ENCODE measurements at places on chromosomes 1 and 21. TPM values are rescaled to one million over a fixed set of nuclear protein-coding genes. Genes with fewer than 3 reads are reported as not detected.

Gene PBXIP1
- total RNA-seq, result 14.7 TPM

Gene TM2D1
- 89.5 TPM for total RNA-seq

Gene AP4B1
- total RNA-seq, result 16.9 TPM

Gene BRDT
- not detected for total RNA-seq

Gene LORICRIN
- not detected for total RNA-seq

Gene TNFRSF1B
- not detected for total RNA-seq

Gene DNALI1
- total RNA-seq, result 5.9 TPM

Gene NFASC
- total RNA-seq, result 6.0 TPM

Gene NHLH2
- total RNA-seq, result not detected

Gene C8A
- not detected for total RNA-seq

Gene CDK18
- total RNA-seq, result under 0.01 TPM

Gene ACTA1
- not detected for total RNA-seq

Gene REG4
- total RNA-seq, result not detected

Gene TMIGD3
- not detected for total RNA-seq

Gene CFAP74
- total RNA-seq, result 0.10 TPM

Gene SYNC
- total RNA-seq, result 20.5 TPM

Gene MMP23B
- 0.24 TPM for total RNA-seq

Gene FOXO6
- total RNA-seq, result not detected

Gene ERVH48-1
- total RNA-seq, result not detected

Gene SMCP
- not detected for total RNA-seq

Gene GNG12
- total RNA-seq, result 174 TPM

Gene EPHB2
- 1.4 TPM for total RNA-seq

Gene PGBD5
- 0.10 TPM for total RNA-seq

Gene CFHR4
- not detected for total RNA-seq

Gene CFAP45
- 2.2 TPM for total RNA-seq

Gene AK2
- 350 TPM for total RNA-seq

Gene DCDC2B
- total RNA-seq, result not detected

Gene MTOR
- total RNA-seq, result 30.4 TPM

Gene BMP8B
- total RNA-seq, result 2.4 TPM

Gene SPATA17
- under 0.01 TPM for total RNA-seq

Gene ABL2
- total RNA-seq, result 15.2 TPM

Gene IL10RB
- 60.6 TPM for total RNA-seq

Gene DHDDS
- 30.8 TPM for total RNA-seq

Gene RCC2
- 61.9 TPM for total RNA-seq

Gene SH2D1B
- total RNA-seq, result 0.12 TPM

Gene TP73
- not detected for total RNA-seq

Gene IGSF21
- total RNA-seq, result not detected

Gene PAQR6
- 0.12 TPM for total RNA-seq

Gene SPTA1
- not detected for total RNA-seq

Gene OR6K3
- total RNA-seq, result not detected

Gene CFHR3
- total RNA-seq, result not detected

Data from RPMI7951 (cell line).